Right ventricle myocardium superior (tissue), 1 donor: ENCODE measurements at places on chromosomes 6 and 20.

DNA sequence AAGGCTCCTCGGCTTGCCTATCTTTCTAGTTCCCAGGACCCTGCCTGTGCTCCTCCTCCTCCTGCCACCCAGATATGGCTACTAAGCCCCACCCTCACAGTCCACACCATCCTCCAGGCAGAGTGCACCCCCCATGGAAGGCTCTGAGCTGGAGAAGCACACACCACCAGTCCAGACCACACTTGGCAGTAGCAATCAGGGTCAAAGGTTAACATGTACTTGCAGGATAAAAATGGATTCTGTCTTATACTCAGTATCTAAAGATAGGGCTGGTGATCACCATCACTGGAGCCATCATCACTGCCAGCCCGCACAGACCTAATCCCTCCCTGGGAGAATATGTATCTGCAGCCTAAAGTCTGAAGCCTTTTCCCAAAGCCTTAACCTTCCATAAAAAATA, 83.4 kb downstream of the PRKN start:
- no peak for DNase-seq

GRCh38 chr6:131635384-131636340, 1.4 kb upstream of the ENPP3 start:
- DNase-seq = no peak

GRCh38 chr6:158772851-158773371, 46.3 kb downstream of the EZR start:
- DNase-seq = no peak

- no peak for DNase-seq
These were observed 157.8 kb downstream of the RCAN2 start for GRCh38 chr6:46333481-46333880.

GRCh38 chr6:5521322-5521721, 260.0 kb downstream of the FARS2 start:
- no peak for DNase-seq

DNA sequence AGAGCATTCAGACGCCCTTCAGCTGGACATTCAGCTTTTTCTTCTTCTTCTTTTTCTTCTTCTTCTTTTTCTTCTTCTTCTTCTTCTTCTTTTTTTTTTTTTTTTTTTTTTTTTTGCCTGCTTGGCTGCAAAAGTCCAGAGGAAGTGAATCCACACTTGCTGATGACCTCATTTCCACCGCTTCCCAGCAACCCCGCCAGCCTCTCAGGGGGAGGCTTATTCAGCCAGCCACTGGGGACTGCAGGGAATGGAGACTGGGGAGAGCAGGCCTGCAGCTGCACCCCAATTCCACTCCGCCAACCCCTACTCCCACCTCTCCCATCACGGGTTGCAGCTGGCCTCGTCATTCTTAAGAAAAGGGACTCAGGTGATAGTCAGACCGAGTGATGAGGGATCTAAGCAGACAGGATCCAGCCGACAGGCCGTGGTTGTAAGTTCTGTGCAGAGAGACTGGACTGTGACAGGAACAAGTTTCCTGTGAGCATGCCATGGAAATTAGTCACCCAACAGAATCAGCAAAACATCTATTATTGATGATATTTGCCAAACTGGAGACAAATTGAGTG, 59.0 kb upstream of the QKI start:
- DNase-seq = peak; percentile 83
